LNCaP clone FGC (cell line): ENCODE measurements at places on chromosomes 1 and 21.

DNA sequence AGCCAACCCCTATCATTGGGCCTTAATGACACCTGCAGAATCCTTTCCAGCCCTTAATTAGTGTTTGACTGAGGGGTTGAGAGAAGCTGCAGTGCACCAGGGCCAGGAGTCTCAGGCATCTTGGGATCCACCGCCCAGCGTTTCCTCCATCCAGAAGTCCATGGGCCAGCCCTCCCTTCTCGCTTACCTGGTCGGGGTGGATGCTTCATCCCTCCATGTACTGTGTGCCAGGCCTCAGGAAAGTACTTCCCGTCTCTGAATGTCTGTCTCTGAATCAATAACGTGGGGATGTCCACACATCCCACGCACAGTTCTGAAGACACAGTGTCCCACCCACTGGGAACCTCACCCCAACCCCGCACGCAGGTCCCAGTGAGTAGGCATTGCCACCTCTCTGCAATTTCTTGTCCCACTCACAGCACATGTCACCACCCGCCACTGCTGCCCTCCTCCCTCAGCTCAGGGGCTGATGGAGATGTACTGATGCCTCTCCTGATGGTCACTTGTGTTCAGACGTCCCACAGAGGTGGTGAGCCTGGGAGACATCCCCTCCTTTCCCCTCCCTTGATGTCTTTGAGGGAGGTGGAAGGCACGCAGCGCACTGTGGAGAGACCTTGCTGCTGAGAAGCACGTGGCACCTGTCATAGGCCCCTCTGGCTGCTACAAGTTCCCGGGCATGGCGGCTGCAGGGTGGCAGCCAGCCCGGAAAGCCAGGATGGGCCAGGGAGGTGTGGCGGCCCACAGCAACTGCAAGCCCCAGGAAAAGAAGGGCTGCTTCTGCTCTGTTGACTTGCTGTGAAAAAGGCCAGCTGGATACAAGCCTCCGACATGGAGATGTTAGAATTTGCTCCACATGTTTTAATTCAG lies 29.4 kb upstream of the PRSS38 start:
- DNase-seq = no peak

DNA sequence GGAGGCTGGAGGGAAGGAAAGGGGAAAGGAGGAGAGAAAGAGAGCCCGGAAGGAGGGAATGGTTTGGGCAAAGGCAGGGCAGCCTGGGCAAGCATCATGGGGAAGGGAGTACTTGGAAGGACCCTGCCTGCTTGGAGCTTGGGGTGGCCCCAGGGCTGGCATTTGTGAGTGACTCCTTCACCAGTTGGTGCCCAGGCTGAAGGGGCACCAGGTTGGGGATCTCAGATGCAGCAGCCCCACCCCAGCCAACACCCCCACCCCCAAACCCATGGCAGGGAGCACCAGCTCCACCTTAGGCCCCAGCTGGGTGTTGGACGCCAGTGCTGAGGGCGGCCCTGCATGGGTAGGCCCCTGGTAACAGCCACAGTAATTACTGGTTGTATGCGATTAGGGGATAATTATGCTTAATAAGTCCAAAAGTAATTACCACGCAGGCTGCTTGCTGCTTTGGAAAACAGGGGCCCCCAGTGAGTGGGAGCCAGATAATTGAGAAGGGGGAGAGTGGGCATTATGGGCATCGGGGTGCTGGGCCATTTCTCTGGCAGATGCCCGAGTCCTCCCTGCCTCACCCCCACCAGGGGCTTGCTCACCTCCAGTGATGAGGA lies 78.3 kb downstream of the VWA5B1 start:
- DNase-seq = no peak

- DNase-seq = no peak
Observed at GRCh38 chr1:7258589-7259135, 473.4 kb downstream of the CAMTA1 start.

DNA sequence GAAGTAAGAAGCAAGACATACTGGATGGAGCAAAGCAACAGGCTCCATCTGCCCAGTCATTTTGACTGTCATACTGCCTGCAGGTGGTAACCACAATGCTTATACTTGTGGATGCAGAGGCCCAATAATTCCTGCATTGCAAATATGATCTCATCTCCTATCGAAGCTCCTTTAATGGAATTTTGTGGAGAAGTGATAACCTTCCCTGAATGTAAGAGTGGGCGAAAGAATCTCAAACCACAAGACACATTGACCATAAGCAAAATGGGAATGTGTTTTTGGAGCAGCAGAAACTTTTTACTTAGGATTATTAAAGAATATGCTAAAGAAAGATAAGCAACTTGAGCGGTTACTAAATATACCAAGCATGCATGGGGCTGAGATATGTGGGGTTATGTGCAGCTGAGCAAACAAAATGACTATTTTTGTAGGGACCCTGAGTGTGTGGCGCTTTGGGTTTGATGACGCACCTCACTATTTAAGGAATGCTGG lies 77.4 kb upstream of the BACH1 start:
- DNase-seq = no peak

GRCh38 chr1:3190256-3191041 lies 121.4 kb downstream of the PRDM16 start:
- no peak for DNase-seq

DNA sequence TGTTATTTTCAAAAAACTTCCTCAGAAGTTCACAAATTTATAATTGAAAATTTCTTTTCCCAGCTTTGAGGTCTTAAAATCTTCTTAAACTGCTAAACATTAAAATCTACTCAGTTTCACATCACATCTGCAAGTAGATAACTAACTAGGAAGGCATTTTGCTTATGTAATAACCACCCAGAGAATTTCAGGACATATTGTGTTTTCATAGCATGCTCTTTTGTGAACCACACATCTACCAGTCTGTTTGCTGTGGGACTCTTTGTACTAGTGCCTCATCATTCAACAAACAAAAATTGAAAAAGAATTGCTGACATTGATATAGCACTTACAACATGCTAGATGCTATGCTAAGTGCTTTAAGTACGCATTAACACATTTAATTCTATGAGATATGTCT lies 31.6 kb upstream of the C1orf146 start:
- no peak for DNase-seq

DNA sequence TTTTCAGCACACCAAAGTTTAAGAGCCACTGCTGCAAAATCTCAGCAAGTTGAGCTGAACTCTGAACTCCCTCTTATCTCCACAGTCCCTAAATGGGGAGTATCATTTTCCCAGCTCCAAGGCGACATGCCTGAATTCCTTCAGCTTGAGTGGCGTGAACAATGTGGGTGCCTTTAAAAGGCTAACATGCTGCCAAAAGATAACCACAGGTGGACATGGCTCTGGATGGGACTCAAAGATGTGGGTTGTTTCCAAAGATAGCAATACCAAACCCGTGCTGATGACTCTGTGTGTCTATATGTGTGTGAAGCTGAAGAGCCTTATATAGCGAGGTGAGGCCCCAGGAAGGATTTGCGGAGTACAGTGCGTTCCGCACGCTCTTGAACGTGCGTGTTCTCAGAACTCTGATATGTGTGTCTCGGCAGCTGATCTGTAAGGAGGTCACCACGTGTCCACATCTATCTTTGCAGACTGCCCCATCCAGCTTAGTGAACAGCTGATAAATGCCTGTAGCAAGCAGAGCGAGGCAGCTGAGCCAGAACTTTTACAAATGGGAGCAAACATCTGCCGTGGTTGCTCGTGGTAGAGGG lies 189.2 kb downstream of the DYRK1A start:
- no peak for DNase-seq

- DNase-seq = peak; percentile 31
Observed at GRCh38 chr21:33901412-33902288, 14.0 kb downstream of the ATP5PO start.

- no peak for DNase-seq
Observed at GRCh38 chr21:37793660-37794059, 122.6 kb downstream of the KCNJ6 start.

GRCh38 chr1:200838676-200839445 lies 33.9 kb upstream of the GPR25 start:
- no peak for DNase-seq

DNA sequence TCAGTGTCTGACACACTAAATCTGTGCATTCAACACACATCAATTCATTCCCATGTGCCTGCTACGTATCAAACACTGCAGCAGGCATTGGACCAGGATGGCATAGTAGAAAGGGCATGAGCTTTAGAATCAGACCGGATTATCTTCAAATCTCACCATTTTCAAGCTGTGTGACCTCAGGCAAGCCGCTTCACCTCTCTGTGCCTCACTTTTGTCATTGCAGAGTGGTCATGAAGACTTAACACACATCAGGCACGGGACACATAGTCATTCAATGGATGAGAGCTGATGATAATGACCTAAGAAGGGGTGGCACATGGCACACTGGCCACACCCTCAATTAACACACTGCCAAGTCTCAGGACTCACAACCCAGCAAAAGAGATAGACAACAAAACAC lies 46.8 kb downstream of the KLHDC7A start:
- DNase-seq = no peak

GRCh38 chr1:24155011-24155782 lies 12.3 kb upstream of the IL22RA1 start:
- DNase-seq = no peak

GRCh38 chr1:166974647-166975345 lies 544 bp downstream of the ILDR2 start:
- no peak for DNase-seq

DNA sequence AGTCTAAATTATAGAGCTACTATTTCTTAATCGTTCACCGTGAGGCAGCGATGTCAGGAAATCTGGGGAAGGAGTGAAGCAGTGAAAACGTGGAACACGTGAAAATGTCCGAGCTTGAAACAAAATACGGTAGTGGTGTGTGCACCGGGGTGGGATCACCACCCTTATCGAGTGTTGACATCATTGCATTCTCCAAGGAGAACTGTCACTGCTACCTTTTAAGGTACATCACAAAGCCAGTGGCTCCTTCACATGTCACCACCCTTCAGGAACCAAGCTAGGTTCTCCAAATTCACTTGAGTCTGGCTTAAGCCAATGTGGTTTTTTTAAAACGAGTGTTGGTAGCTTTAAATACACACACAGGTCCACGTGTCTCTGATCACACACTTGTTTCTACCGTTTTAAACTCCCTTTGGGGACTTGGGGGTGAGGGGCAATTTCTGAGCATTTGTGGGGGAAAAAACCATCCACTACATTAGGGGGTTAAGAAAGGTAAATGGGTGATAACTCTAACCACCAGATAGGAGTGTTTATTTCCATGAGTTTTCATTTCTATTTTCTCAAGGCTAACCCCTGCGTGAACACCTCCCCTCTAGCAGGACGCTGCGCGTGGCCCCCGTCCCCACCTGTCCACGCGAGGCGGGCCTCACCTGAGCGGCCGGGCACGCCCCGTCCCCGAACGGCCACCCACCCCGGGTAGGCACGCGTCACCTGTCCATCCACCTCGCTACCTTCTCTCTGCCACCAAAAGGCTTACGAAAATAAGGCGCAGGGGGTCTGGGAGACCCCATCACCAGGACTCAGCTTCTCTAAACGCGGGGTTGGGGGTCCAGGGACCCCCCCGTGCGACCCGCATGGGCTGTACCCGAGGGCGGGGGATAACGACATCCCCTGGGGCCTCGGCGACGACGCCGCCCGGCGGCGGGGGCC lies 978 bp downstream of the PRDM15 start:
- DNase-seq = no peak

GRCh38 chr1:27960762-27961645 lies 1.2 kb downstream of the XKR8 start:
- no peak for DNase-seq

DNA sequence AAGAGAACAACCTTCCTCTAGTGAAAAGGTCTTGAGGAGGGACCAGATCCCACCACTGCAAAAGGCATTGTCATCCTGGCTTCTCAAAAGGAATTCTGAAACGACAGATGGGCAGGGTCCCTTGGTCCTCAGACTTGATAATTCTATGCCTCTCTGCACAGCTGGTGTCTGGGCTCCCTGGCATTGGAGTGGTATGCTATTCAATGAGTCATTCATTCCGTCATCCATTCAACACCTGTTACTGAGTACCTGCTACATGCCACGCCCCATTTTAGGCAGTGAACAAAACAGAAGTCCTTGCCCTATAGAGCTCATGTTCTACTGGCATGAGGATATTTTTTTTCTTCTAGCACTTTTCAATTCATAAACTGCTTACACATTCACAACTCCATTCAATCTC lies 45.8 kb upstream of the HMGB4 start:
- DNase-seq = no peak

GRCh38 chr1:235532360-235532759 lies 28.1 kb upstream of the B3GALNT2 start:
- DNase-seq = no peak

DNA sequence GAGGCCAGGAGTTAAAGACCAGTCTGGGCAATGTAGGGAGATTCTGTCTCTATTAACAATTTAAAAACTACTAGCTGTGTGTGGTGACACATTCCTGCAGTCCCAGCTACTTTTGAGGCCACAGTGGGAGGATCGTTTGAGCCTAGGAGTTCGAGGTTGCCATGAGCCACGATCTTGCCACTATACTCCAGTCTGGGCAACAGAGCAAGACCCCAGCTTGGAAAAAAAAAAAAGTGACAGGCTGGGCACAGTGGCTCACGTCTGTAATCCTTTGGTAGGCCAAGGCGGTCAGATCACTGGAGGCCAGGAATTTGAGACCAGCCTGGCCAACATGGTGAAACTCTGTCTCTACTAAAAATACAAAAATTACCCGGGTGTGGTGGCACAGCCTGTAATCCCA lies 26.8 kb downstream of the HP1BP3 start:
- DNase-seq = no peak

DNA sequence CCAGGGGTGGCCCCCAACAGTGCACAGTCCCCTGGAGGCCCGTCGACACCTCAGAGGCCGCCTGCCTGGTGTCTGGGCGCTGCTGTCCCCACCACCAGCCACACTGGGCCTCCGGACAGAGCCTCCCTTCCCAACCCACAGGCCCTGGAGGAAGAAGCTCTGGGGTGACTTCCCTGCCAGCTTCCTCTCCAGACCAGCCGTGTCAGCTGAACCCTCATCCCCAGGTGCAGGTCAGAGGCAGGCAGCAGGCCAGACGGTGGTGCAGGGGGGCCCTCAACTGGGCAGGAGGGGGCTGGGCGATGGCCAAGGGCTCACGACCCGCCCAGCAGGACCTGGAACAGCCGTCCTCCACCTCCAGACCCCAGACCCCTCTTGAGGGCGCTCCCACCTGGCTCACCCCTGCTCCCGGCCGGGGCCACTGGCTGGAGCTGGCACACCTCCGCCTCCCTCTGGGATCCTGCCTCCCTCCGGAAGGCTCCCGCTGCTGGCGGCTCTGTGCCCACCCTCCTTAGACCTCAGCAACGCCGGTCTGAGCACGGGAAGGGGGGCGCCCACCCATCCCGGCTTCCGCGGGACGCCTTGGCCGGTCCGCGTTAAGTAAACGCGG lies 520 bp downstream of the TNFRSF18 start:
- no peak for DNase-seq

GRCh38 chr1:101496109-101496508 lies 259.3 kb downstream of the S1PR1 start:
- DNase-seq = no peak

GRCh38 chr1:157233131-157233530 lies 94.9 kb upstream of the ETV3 start:
- no peak for DNase-seq

GRCh38 chr1:224684979-224685425 lies 68.9 kb downstream of the CNIH3 start:
- DNase-seq = no peak

- DNase-seq = no peak
Observed at GRCh38 chr1:224718470-224719053, 102.4 kb downstream of the CNIH3 start.

- no peak for DNase-seq
Observed at GRCh38 chr1:28111157-28111556, 22.7 kb upstream of the EYA3 start.
